Hematopoietic multipotent progenitor cell treated with erythropoietin and hydrocortisone succinate and interleukin-3 and kit ligand, for 8 days (in vitro differentiated cells): ENCODE measurements at places on chromosomes 5 and 9.

- DNase-seq, result no peak
These were observed 14.6 kb upstream of the HABP4 start for GRCh38 chr9:96435345-96435744.

- DNase-seq, result no peak
These were observed 49.4 kb upstream of the SPATA31C2 start for GRCh38 chr9:88187631-88188030.

GRCh38 chr5:6937677-6938076 lies 224.4 kb downstream of the TENT4A start:
- DNase-seq, result no peak

- no peak for DNase-seq
These were observed 2.6 kb downstream of the IGFBPL1 start for GRCh38 chr9:38421498-38422211.

DNA sequence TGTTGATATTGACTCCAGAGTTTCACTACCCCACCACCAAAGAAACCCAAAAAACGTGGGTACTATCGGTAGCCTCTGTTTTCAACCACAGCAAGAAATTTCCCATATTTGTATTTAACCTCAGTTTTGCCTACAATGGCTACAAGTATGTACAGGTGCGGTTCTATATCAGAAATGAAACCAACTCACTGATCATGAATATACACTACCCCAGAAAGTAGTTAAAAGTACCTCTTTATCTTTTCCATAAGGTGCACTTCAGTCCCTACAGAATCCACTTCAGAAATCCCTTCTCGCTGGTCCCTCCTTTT lies 140.6 kb upstream of the SLC12A2 start:
- DNase-seq, result no peak

DNA sequence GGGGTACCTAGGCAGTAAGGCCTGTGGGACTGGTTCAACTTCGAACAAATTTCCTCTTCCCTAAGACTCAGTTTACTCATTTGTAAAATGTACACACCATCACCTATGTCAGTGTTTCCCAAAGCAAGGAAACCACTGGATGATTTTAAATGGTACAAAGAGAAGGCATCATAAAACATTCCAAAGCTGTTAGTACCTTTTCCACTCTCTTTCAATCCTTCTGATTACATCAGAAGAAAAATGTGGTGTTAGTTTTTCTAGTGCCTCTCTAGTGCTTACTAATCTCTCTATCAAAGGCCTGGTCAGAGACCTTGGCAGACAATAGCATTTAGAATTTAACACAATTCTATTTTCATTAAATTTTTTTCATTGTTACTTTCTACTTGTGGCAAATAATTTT lies 18.1 kb downstream of the NR6A1 start:
- no peak for DNase-seq

DNA sequence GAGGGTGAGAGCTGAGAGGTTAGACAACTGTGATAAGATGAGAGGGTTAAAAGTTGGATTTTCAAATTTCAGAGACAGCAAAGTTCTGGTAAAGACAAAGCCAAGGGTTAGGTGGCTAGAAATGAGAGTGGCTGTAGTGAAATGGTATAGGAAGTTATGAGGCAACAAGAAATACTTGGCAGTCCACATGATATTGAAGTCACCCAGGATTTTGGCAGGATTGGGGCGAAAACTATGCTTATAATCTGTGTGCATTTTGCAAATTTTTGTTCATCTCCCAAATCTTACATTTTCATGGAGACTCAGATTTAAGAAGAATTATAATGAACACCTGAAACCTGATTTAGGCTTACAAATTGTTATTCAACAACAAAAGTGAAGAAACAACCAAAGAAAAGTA lies 35.6 kb downstream of the C9 start:
- DNase-seq, result no peak

- DNase-seq, result no peak
These were observed 33.3 kb upstream of the SPATA31D4 start for GRCh38 chr9:81894891-81895290.

DNA sequence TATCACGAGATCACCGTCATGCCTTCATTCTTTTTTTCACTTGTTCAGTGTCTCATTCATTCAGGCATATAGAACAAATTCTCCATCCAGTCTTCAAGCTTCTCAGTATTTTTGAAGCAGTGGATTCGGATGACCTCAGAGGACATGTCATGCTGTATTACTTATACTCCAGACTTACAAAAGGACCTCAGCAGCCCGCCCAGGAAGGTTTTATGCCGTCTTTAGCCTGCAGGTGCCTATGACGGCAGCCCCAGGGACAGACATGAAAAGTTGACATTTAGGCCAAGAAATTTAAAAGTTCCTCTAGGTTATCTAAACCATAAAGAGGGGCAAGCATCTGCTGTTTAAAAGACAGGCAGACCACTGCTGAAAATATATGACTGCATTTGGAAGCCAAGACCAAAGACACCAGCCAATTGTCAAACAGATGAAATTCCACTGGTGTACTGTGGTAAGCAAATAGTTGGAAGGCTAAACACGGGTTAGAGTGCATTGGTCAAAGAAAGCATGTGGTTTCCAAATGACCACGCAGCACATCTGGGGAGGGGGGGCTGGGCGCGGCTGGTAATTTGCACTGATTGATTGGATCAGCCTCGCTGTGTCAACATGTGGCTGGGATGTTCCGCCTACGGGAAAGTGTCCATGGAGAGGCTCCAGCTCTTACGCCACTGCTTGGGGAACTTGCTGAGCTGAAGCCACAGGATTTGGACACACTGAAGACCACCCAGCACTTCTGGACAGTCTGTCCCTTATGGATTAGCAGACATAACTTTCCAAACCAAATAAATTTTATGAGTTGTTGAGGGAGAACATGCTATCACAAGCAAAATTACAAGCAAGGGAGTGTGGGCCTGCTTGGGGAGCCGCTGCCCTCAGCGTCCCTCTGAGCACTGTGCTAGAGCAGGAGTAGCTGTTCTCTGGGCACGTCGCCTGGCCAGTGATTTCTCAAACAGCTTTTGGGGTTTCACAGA lies 173.6 kb downstream of the FANCC start:
- DNase-seq, result no peak

DNA sequence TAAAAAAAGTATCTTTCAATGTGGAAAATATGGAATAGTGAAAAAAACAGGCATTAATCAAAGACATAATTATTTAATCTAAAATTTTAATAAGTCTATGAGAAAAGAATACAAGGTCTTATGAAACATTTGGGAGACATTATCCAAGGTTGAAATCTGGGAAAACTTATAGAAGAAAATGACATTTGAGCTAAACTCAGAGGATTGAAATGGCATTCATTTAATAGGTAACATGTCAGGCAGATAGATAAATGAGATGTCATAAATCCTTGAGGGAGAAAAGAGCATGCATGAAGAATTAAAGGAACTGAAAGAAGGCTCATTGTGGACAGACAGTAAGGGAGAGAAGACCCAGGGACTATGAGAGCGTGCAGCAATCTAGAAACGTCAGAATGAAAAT lies 284.4 kb downstream of the PRR16 start:
- DNase-seq, result no peak

- no peak for DNase-seq
These were observed 56.6 kb downstream of the WWC1 start for GRCh38 chr5:168348084-168348414.

DNA sequence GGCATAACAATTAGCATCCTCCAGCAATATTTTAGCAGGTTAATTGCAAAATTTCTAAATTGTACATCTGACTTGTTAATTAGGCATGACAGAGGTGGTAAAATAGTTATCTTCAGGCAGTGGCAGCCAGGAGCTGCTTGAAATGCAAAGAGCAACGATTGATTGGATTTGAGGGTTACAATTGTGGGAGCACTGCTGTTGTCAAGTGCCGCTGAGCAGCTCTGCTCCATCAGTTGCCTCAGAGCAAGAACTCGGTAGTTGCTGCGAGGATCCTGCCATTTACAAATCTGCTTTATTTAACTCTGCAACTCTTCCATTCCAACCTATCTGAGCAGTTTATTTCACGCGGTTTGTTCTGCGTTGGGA lies 12.6 kb downstream of the PBX3 start:
- DNase-seq, result peak; percentile 56

GRCh38 chr5:53482717-53483638 lies 2.5 kb downstream of the FST start:
- DNase-seq, result peak; percentile 47

- no peak for DNase-seq
These were observed 2.0 kb downstream of the KCNN2 start for GRCh38 chr5:114363837-114364236.

GRCh38 chr5:150258130-150258529 lies 31.4 kb downstream of the CAMK2A start:
- DNase-seq, result no peak
